ENCODE measurements at places on chromosomes 7 and 10. TPM values are rescaled to one million over a fixed set of nuclear protein-coding genes. Genes with fewer than 3 reads are reported as not detected.

Gene PHKG1
- total RNA-seq: not detected

Gene CDC14C
- total RNA-seq: 0.06 TPM

Gene RNLS
- total RNA-seq: 0.18 TPM

Gene OR6V1
- total RNA-seq: not detected

Gene MCM10
- total RNA-seq: 15.1 TPM

Gene POMZP3
- 5.1 TPM for total RNA-seq

Gene CFTR
- total RNA-seq: not detected

Gene GRB10
- total RNA-seq: 47.3 TPM

Gene ARHGAP22
- 2.1 TPM for total RNA-seq

Gene MTPN
- 205 TPM for total RNA-seq

Gene PTPRZ1
- total RNA-seq: 0.39 TPM

Gene PNLIP
- not detected for total RNA-seq

Gene SEMA3D
- 35.3 TPM for total RNA-seq

Gene MSS51
- total RNA-seq: not detected

Gene MAD1L1
- total RNA-seq: 116 TPM

Gene ZWINT
- total RNA-seq: 156 TPM

GRCh38 chr7:88789480-88790064 lies 6.0 kb downstream of the TEX47 start:
- DNase-seq: no peak

DNA sequence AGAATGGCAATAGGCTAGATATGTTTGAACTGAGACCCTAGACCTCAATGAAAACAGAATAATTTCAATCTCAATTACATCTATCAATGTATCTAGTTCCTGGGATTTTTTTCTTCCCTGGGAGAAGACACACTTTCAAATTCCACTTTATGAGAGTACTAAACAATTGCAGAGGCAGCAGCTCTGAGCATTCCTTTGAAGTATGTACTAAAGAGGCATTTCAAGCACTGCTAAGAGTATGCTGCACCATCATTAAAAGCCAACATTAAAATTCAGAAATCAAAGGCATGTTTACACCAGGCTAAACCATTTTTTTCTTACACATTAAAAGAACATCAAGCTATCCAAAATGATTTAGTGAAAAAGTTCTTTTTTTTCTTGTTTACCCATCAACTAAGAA lies 297.9 kb upstream of the CACNA2D1 start:
- DNase-seq: no peak

DNA sequence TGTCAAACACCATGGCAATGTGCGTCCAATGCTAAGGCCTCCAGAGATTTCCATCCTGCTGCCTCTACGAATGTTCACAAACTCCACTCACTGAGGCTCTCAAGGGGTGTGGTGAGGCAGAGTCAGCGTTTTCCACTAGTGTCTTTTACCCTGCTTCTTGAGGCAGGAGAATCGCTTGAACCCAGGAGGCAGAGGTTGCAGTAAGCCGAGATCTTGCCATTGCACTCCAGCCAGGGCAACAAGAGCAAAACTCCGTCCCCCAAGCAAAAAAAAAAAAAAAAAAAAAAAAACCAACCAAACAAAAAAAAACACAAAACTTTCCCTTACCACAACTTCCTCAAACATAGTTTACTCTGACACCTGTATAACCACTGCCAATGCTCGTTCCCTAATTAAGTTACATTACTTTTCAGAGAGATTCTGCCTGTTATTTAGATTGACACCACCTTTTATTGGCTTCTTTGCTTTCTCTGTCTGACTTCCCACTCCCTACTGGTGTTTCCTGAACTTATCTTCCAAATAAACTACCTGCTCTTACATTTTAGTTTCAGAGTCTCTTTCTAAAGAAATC lies 102.1 kb upstream of the ZNF746 start:
- DNase-seq: no peak

DNA sequence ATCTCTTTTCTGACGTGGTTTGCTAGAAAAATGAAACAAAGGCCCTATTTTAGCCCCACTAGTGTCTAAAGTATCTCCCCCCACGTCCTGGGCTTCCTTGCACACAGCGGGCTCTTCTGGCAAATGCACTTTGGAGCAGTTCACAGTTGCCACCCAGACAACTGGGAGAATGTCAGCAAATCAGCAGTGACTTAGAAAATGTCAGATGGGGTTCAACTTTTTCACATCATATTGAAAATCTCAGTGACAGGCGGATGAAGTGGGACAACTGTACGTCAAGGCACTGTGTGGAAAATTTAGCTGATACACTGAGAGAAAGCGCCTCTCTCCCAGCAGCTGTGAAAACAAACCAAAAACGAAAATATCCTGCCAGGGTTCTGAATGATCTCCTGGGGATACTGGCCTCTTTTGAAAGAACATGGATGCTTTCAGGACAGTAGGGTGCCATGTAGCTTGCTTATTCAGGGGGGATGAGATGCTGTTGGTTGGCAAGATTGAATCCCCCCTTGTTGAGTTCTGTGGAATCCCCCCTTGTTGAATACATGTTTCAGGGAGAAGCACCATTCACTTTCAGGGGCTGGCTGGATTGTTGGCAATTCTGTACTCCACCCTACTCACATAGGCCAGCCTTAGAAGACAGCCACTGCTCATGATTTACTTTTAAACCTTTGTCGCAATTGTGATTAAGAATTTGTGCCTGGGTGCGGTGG lies 372.8 kb upstream of the CELF2 start:
- DNase-seq: no peak

- DNase-seq: no peak
Observed at GRCh38 chr7:41907444-41907843, 204.6 kb upstream of the INHBA start.

DNA sequence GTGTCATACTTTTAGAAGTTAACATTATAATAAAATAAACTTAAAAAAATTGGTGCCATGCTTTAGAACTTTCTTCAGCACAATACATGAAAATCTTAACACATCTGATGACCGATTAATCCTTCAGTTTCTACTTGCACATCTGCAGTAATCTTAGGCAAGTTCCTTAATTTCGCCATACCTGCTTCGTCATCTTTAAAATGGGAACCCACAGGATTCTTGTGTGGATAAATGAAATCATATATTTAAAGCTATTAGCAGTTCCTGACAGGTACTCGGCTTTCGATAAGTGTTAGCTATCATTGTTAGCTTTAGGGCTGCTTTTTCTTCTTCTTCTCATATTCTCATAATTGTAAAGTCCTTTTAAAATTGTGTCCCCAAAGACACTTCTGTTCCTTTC lies 907 bp upstream of the VPS50 start:
- no peak for DNase-seq

- DNase-seq: no peak
Observed at GRCh38 chr10:676178-676577, 13.3 kb downstream of the DIP2C start.

- DNase-seq: no peak
Observed at GRCh38 chr7:155365146-155365874, 67.6 kb downstream of the INSIG1 start.

GRCh38 chr10:29840516-29841276 lies 205.9 kb upstream of the SVIL start:
- DNase-seq: no peak

DNA sequence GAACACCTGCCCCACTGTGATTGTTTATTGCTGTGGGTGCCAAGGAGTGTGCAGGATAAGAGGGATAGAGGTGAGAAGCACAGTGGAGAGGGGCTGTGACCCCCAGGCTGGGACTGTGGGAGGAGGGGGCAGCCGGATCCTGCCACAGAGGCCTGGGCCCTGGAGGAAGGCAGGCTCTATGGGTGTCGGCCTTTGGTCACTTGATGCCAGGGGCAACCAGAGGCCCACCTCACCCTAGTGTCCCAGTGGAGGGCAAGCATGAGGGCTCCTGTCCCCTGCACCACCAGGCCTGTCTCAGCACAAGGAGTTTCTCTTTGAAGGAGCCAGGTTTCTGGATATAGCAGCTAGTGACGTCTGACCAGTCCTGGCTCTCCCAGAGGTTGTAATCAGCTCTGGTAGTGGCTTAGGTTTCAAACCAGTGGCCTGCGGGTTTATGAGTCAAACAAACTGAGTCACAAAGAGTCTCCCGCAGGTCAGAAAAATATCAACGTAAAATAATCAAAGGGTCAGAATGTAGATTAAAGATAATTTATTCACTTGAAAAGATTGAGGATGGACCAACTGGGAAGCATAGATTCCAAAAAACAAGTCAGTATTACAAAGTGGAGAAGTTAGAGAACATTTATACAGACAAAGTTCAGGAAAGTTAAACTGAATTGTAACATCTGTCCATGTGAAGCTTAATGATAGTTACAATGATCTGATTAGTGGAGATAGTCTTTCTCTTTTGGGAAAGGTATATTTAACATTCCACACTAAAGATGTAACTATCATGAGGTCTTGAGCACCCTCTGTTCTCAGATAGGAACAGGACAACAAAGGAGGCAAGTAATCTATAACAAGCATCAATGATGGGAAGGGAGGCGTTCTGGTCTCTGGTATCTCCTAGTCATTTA lies 37.2 kb upstream of the ZNF488 start:
- DNase-seq: peak; percentile 74

DNA sequence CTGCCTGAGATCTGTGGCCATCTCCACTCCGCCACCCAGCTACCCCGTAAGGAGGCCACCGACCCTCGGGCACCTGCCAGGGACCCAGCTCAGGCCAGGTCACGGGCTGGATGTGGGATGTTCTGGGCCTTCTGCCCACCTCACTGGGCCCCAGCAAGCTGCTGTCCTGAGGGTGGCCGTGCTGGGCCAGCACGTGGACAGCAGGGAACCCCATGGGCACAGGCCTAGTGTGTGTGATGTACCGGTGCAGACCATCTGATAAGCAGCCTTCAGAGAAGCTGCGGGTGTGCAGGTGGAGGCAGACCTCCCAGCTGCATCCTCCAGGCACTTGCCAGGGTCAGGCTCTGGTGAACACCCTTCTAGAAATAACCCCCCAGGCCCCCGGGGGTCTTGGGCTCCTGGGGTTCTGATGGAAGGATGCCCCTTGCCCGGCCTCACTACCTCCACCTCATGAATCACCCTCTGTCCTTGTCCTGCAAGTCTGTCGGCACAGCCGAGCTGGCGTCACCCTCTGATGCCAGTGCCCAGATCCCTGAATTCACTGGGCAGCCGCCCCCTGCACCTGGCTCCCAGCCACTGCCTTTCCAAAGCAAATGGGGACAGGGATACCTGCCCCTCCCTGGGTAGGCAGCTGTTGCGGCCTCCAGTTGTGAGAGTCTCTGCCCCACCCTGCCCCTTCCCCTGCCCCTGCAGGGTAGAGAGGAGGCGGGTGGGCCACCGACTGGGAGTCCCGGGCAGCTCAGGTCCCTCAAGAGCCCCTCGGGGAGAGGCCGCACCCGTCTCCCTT lies 139.8 kb downstream of the FAM53B start:
- no peak for DNase-seq

- peak; percentile 86 for DNase-seq
Observed at GRCh38 chr7:22728401-22729029, 1.5 kb downstream of the IL6 start.

DNA sequence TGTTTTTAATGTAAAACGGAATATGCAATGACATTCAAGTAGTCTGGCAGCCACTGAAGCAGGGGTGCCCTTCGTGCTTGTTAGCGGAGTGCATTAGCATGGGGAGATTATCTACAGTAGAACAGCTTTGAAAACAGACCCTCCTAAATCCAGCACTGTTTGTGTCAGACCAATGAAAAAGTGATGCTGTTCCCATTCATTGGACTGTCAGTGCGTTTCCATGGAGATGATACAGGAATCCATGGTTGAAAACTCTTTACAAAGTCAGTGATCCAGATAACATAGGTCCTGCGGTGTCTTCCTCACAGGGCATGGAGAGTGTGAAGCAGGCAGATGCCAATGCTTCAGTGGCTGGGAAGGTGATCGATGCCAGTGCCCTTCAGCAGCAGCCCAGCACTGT lies 73.6 kb downstream of the ITGB8 start:
- no peak for DNase-seq

- no peak for DNase-seq
Observed at GRCh38 chr10:43392748-43393147, 16.2 kb downstream of the HNRNPF start.

GRCh38 chr10:112526906-112527305 lies 79.9 kb downstream of the VTI1A start:
- DNase-seq: no peak

- DNase-seq: no peak
Observed at GRCh38 chr10:62011558-62011957, 110.1 kb downstream of the ARID5B start.

DNA sequence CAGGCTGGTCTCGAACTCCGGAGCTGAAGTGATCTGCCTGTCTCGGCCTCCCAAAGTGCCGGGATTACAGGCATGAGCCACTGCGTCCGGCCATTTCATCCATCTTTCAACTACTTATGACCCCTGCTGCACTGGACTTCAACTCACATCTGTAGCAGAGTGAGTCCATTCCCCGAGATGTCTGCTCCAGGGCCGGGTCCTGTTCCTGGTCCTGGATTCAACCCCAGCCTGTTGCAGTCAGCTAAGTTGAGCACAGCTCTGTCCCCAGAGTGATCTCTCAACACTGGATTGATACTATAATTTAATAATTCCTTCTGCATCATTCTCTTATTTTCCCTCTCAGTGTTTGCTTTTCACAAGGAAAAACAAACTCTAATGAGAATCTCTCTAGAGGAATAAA lies 25.8 kb downstream of the PRTFDC1 start:
- DNase-seq: no peak

DNA sequence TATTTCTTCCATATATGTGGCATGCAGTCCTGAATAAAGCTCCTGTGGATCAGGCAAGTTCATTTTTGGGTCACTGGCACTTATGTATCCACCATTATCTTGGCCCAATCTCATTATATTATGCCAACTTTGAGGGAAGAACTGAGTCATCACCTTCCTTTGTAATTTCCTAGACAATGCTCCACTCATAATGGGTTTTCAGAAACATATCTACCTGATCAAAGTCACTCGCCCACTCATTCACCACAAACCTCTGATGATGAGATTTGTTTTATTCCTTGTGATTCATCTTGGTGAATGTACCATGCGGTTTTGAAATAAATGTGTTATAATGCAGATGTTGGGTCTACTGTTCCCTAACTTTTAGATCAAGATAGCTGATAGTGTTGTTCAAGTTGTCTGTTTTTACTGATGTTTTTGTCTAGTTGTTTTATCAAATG lies 525.8 kb downstream of the KIF20B start:
- peak; percentile 95 for DNase-seq

GRCh38 chr10:102919246-102919959 lies 1.3 kb downstream of the CNNM2 start:
- DNase-seq: no peak

DNA sequence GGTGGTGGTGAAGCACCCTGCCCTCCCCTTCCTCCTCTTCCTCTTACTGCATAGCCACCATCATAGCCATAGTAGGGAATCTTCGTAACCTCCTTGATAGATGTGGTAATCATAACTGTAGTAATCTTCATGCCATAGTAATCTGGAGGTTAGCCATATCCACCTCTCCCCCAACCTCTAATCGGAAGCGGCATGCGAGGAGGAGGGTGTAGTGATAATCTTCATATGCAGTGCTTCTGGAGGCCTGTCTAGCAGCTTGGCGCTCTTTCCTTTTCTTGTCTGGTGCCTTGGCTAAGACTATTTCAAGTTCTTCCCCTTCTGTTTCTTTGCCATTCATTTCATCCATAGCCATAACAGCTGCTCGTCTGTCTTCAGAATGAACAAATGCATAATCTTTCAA lies 90.9 kb downstream of the MLLT10 start:
- DNase-seq: no peak

Data from H4 (cell line).